Upper lobe of left lung (tissue), 6 donors: ENCODE measurements at places on chromosomes 12 and 14. TPM values are rescaled to one million over a fixed set of nuclear protein-coding genes. Genes with fewer than 3 reads are reported as not detected.
A peak's percentile ranks its signal among the peaks of the same experiment; 100 is the strongest.

DNA sequence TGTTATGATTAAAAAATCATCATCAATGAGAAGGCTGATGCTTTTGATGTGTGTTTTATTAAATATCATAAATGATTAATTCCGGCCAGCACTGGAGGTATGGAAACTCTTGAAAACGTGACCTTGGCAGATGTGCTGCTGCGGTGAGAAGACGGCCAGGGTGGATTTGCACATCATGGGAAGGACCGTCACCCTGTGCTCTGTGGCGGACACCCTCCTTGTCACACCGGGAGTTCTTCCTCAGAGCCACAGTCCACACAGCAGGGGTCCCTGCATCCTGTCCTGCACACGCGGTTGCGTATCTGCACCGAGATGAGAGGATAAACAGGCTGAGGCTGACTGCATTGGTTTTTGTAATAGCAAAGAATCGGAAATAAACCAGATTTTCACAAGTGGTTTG, 33.5 kb downstream of the FZD10 start:
- no peaks in the 10 kb centered on the region for H3K4me1 ChIP-seq
- H3K4me3 ChIP-seq: no peak overlapping the region
- no peaks in the 10 kb centered on the region for H3K27me3 ChIP-seq
- no peaks in the 10 kb centered on the region for H3K36me3 ChIP-seq

GRCh38 chr14:103067231-103067954, 10.0 kb upstream of the CDC42BPB start:
- peaks cover 33% of the 10 kb centered on the region for H3K4me1 ChIP-seq
- H3K27ac ChIP-seq: peak overlapping the region; percentile 72
- H3K27me3 ChIP-seq: no peaks in the 10 kb centered on the region
- H3K4me3 ChIP-seq: no peak overlapping the region
- no peaks in the 10 kb centered on the region for H3K36me3 ChIP-seq

- no peaks in the 10 kb centered on the region for H3K36me3 ChIP-seq
- no peak overlapping the region for H3K4me3 ChIP-seq
- H3K4me1 ChIP-seq: no peaks in the 10 kb centered on the region
- DNase-seq: peak; percentile 25
- H3K27ac ChIP-seq: no peak overlapping the region
Measured at GRCh38 chr14:104332634-104333270, 194.4 kb downstream of the KIF26A start.

GRCh38 chr14:32491416-32492016, 162.4 kb downstream of the AKAP6 start:
- H3K27me3 ChIP-seq: no peaks in the 10 kb centered on the region
- H3K27ac ChIP-seq: no peak overlapping the region
- no peaks in the 10 kb centered on the region for H3K36me3 ChIP-seq

DNA sequence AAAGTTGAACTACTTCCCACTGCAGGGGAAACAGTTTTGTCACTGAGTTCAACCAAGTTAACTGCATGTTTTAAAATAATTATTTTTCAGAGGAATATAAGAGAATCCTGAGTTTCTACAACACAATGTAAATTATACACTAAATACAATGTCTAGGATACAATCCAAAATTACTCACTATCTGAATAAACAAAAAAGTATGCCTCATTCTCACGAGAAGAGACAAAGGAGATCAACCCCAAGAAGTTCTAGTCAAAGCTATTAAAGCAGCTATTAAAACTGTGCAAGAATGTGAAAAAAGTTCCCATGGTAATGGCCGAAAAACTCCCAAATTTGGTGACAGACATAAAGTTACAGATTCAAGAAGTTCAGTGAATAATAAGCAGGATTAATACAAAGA, 8.8 kb upstream of the KCNK13 start:
- DNase-seq: no peak
- no peak overlapping the region for H3K27ac ChIP-seq
- H3K4me1 ChIP-seq: no peaks in the 10 kb centered on the region
- H3K4me3 ChIP-seq: no peak overlapping the region
- no peaks in the 10 kb centered on the region for H3K36me3 ChIP-seq

GRCh38 chr14:66043921-66044320, 442.2 kb upstream of the CCDC196 start:
- DNase-seq: no peak
- H3K27me3 ChIP-seq: no peaks in the 10 kb centered on the region
- no peaks in the 10 kb centered on the region for H3K36me3 ChIP-seq
- no peak overlapping the region for H3K27ac ChIP-seq
- H3K4me1 ChIP-seq: no peaks in the 10 kb centered on the region

DNA sequence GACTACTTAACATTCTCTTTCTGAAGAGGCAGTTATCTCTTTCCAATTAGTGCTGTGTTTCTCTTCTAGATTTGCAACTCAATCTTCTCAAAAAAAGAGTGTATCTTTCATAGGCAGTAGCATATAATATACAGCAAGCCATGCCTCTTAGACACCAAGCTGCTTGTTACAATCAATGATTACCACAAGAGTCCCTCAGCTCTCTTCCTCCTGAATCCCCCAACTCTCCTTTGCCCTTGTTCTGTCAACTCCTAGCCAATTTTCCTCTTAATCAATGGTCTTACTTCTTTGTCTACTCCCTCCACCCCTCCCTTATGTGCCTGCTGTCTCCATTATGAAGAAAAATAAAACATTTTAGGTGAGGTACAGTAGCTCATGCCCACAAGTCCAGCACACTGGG, 2.6 kb downstream of the TMTC1 start:
- DNase-seq: no peak
- H3K36me3 ChIP-seq: no peaks in the 10 kb centered on the region
- H3K27me3 ChIP-seq: peaks cover 9% of the 10 kb centered on the region
- H3K4me1 ChIP-seq: peaks cover 17% of the 10 kb centered on the region
- H3K27ac ChIP-seq: no peak overlapping the region

Gene E2F7
- 1.5 TPM for total RNA-seq

Gene MAP3K9
- 9.4 TPM for total RNA-seq
